Fibroblast of pulmonary artery (primary cell): ENCODE measurements at places on chromosomes 5 and 9.

DNA sequence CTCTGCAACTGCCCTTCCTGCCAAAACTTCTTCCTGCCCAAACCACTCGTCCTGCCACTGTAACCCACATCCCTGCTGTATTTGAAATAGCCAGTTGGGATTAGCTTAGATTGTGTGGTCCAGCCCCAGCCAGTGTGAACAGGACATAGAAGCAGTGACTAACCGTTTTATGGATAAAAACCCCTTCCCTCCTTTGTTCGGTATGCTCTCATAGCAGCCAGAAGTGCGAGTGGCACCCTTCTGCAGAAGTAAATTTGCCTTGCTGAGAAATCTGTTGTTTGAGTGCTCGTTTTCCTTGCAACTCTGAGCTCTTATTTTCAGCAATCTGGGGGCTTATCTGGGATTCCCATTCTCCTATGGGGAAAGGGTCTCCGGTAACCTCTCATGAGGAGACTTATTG, 470.0 kb downstream of the PRDM9 start:
- DNase-seq = no peak

- peak; percentile 89 for DNase-seq
These were observed 32.5 kb downstream of the OR1J1 start for GRCh38 chr9:122445155-122445749.

DNA sequence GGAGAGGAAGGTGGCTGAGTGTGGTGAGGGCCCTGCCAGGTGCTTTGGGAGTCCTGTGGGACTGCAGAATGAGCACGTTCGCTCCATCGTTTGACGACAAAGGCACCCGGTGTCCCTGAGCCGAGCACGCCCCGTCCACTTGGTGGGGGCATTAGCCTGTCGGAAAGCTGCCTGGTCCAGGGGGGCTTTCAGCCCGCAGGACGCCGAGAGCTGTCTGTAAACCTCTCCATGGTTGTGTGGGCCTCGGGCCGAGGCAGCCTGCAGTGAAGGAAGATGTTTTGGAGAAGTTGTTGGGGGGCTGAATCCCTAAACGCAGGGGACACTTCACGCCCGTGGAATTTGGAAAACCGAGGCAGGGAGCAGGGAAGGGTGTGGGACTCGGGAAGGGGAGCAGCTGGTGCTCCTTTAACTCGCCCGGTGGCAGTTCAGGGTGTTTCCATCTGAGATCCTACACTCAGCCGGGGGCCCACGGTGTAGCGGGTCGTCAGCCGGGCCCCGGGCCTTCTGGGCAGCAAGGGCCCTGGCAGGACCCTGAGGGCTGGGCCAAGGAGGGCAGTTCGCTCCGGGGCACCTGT, 53.8 kb downstream of the MRPL36 start:
- DNase-seq = no peak

GRCh38 chr9:79610791-79611614, 39.2 kb downstream of the TLE4 start:
- DNase-seq = peak; percentile 26
